Cerebellum (tissue), 4 donors: ENCODE measurements at places on chromosomes 12 and 14.

- DNase-seq = no peak
Observed at GRCh38 chr12:55982319-55982936, 8.6 kb downstream of the RAB5B start.

DNA sequence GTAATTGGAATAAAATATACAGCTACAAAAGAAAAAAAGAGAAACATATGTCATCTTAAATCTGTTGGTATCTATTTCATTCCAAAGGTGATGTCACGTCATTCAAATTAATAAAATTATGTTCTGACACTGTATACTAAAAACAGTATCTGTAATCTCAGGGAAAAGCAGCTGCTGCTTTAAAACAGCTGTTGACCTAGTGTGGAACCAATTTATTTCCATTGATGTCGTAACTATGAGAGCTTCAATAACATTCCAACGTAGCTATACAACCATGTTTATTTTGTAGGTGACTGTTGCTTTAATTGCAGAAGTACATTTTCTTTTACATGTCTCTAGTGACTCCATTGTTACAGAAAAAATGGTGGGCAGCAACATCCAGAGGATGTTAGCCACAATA lies 571.7 kb downstream of the RPS29 start:
- no peak for DNase-seq

DNA sequence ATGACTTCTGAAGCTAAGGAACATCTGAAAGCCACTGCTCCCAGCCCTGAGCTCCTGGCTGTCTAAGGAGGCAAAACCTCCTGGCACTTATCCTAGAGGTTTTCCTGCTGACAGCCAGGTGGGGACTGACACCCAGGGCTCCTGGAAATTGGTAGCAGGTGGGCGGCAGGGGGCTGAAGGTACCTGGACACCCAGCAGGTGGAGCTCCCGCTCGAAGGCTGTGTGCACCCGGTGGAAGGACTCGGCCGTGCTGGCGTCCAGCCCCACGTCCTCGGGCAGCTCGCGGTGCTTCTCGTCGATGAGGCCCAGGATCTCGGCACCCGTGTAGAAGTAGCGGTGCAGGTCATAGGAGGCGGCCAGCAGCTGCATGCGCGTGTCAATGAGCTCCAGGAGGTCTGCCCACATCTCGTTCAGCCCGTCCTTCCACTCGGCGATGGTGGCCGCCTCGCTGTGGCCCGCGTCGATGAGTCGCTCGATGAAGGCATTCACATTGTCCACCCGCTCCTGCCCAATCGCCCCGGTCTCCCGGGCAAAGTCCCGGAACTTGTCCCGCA lies 68.2 kb downstream of the PLEKHG3 start:
- DNase-seq = no peak

DNA sequence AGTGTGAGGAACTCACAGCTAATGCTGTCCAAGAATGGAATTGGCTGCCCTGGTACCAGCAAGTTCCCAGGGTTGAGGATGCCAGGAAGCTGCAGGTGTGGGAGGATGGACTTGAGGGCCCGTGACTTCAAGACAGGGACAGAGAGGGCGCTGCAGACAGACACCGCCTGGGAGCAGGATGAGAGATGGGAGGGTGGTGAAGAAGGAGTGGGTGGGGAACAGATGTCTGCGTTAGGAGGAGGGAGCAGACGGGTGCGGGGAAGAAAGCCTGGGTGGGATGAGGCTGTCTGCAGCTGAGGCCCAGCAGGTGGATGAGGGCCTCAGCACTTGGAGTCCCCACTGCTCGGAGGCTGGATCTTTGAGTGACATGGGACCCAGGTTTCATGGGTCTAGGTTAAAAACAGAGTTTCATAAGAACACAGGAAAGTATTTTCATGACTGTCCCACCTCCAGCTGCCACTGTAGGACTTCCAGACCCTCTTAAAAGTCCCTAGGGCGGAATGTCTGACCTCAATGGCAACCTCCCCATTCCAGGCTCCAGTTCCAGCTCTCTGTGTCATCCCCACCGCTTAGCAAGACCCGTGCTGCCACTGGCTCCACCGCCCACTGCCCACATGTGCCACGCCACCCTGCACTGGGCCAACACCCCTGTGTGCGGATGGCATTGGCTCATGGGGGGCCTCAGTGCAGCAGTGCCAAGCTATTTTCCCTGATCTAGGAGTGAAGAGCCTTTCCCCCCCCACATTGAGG lies 70.3 kb upstream of the SCN8A start:
- peak; percentile 19 for DNase-seq

DNA sequence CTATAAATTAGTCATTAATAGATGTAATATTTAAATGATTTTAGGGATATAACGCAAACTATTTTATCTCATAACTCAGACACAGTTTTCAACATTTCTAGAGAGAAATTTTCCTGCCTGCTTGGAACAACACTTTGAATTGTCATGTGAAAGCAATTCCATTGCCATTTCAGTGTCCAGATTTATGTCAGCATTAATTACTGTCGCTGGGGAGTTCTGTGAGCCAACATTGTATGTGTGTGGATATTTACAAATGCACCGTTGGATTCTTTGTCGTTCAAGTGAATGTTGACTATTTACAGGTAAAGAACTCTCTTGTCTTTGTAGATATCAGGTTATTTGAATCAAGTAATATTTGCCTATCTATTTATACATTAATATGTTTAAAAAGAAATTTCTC lies 465.3 kb upstream of the RGS6 start:
- peak; percentile 68 for DNase-seq

- DNase-seq = no peak
Observed at GRCh38 chr14:52003324-52003723, 14.0 kb downstream of the RTRAF start.

GRCh38 chr14:41403360-41403759 lies 203.3 kb upstream of the LRFN5 start:
- DNase-seq = no peak

GRCh38 chr14:99820702-99821331 lies 27.6 kb downstream of the EML1 start:
- DNase-seq = no peak

- DNase-seq = no peak
Observed at GRCh38 chr12:19967431-19967830, 400.9 kb upstream of the PDE3A start.

GRCh38 chr14:24378981-24379906 lies 11.3 kb downstream of the NFATC4 start:
- no peak for DNase-seq

- DNase-seq = no peak
Observed at GRCh38 chr14:54621686-54622085, 54.8 kb downstream of the SAMD4A start.

GRCh38 chr12:98085046-98085755 lies 430.2 kb upstream of the TMPO start:
- no peak for DNase-seq
